ENCODE measurements at places on chromosomes 3 and 15.
A peak's percentile ranks its signal among the peaks of the same experiment; 100 is the strongest.

GRCh38 chr3:66816090-66816761 is 181.9 kb upstream of the KBTBD8 start:
- DNase-seq: peak; percentile 54

- DNase-seq: no peak
These were observed 38.1 kb upstream of the CHRNB4 start for GRCh38 chr15:78679089-78679511.

GRCh38 chr3:67000009-67000408 is 1.9 kb downstream of the KBTBD8 start:
- DNase-seq: peak; percentile 39

- no peak for DNase-seq
These were observed 39.8 kb downstream of the ADAMTS17 start for GRCh38 chr15:100301910-100302431.

DNA sequence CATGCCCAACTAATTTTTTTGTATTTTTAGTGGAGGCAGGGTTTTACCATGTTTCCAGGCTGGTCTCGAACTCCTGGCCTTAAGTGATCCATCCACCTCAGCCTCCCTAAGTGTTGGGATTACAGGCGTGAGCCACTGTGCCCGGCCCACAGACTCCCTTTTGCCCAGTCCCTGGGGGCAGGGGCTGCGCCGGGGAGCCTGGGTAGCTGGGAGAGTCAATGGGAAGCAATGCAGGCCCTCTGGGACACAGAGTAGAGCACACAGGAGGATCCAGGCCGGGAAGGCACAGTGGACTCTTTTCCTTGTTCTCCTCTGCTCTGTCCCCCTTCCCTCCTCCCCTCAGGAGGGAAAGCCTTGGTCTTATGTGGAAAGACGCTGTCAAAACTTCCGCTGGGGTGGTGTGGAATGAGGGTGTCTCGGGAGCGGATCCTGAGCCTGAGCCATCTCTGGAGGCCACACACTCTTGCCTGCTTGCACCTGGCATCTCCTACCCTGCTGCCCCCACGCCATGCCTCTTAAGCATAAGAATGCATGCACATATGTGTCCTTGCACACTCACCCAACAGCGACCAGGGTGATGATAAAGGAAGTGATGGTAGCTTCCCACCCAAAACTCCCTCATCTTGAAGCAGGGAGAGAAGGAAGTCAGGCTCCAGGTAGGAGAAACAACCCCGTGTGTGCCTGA is 11.9 kb upstream of the PRKCD start:
- no peak for DNase-seq

DNA sequence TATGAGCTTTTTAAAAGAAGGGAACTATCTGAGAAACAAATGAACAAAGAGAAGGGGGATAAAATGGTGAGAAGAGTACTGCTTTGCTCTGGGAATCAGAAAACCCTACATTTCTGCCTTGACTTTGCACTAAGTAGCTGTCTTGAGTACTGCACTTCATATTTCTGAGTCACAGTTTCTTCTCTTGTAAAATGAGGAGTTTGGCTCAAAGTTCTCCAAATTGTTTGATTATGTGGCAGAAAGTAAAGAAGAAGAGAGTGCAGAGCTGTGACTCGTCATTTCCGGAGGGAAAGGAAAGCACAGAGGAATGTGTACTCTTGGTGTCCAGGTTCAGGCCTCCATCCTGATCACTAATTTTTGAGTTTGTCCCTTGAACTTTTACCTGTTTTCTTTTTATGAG is 54.7 kb downstream of the TP63 start:
- no peak for DNase-seq

DNA sequence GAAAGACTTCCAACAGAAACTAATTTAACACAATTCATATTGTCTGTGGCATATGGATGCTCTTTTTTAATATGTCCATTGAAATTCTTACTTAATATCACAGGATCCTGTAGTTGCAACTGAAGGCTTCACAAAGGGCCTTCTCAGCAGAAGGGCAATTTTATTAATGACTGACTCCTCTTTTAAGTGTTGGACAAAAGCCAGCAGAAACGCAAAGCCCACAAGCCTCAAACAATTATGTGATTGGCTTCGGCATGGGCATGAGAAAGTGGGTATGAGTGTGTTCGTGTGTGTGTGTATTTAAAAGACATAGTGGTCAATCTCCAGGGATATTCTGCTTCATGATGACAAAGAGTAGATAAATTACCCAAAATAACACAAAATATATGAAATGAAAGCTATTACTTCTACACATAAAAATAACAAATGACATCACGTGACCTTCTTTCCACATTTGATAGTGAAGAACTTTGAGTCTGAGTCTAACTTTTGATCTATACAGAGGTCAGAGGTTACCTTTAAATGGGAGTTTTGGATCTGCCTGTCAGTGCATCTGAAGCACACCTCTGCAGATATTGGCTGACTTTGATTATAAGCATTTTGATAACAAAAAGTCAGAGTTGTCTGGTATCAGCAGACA is 496.9 kb downstream of the CADM2 start:
- DNase-seq: no peak

GRCh38 chr3:122097141-122097540 is 42.0 kb downstream of the CD86 start:
- DNase-seq: no peak

DNA sequence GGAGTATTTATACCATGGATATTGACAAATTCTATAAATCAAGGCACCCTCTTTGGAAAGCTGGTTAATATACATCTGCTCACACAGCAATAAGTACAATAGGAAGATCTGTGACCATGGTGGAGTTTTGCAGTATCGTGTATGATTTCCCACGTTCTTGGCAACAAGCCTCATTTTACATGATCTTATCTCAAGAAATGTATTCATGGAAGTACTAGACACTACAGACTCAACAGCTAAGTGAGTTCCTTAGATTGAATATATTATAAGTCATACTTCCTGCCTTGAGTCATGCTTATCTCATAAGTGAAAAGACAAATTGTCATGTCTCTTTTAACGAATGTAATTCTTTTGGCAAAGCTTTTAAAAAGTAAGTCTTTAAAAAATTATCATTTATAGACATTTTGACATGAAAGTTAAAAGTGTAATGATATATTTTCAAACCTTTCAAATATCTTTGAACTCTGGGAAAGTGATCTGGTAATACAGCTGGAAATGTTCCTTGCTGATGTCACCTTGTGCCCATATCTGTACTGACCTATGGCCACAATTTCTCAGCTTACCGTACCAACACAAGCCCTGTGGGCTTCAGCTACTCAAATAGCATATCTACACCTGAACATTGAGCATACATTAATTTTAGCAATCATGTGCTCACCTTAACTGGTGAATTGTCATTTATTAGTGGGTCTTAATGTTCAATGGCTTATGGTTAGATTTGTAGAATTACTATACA is 130.3 kb upstream of the TMC3 start:
- DNase-seq: no peak

- DNase-seq: no peak
These were observed 132.8 kb upstream of the NPHP3 start for GRCh38 chr3:132854856-132855535.

- DNase-seq: no peak
These were observed 147.0 kb downstream of the GREM1 start for GRCh38 chr15:32864841-32865240.

- no peak for DNase-seq
These were observed 240.1 kb upstream of the IGF1R start for GRCh38 chr15:98408231-98408630.

DNA sequence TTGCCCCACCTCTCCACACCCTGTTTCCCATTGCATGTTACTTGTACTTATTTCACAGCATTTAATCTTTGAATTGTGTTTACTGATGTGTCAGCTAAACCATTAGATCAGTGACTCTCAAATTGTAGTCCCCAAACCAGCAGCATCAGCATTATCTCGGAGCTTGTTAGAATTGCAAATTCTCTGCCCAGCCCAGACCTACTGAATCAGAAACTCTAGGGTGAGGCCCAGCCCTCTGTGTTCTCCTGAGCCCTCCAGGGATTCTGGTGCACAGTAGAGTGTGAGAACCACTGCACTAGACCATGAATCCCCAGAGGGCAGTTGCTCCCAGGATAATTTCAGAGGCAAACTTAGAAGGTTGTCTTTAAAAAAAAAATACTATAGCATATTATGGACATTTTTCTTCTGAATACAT is 13.0 kb downstream of the PLD1 start:
- no peak for DNase-seq

GRCh38 chr3:48402907-48403306 is 27.0 kb downstream of the PLXNB1 start:
- DNase-seq: no peak

GRCh38 chr15:62606376-62607113 is 436.0 kb upstream of the TPM1 start:
- DNase-seq: no peak

GRCh38 chr15:99239545-99240198 is 9.7 kb downstream of the TTC23 start:
- no peak for DNase-seq

DNA sequence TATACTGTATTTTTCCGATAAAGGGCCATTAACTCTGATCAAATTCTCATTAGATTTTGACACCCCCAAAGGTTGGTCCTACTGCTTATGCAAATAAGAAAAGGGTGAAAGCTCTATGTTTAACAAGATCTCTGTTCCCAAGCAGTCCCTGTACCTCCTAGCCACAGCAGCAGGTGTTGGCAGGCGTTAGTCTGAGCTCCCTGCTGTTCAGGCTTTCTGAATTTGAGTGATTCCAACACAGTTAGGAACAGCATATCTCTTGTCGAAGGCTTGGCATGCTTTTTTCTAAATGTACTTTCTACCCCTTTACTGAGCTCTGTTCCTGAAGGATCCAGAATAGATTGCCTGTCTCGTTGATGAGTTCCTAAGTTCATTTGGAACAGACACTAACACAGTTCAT is 42.3 kb downstream of the MITF start:
- DNase-seq: no peak

DNA sequence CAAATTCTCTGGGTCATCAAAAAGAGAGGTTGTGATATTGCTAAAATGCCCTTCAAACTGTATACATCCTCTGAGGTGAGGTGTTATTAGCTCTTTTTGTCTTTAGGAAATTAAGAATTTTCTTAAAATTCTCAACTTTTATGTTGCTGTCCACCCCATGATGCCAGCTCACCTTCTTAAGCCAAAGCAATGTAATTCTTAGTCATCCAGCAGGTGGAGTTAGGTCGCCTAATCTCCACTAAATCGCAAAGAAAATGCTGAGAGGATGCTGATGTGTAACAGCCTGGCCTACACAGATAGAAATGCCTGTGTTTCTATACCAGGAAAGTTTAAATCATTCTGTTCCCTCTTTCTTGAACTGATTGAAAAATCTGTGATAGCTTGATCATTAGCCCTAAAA is 770.2 kb upstream of the ALCAM start:
- peak; percentile 35 for DNase-seq

DNA sequence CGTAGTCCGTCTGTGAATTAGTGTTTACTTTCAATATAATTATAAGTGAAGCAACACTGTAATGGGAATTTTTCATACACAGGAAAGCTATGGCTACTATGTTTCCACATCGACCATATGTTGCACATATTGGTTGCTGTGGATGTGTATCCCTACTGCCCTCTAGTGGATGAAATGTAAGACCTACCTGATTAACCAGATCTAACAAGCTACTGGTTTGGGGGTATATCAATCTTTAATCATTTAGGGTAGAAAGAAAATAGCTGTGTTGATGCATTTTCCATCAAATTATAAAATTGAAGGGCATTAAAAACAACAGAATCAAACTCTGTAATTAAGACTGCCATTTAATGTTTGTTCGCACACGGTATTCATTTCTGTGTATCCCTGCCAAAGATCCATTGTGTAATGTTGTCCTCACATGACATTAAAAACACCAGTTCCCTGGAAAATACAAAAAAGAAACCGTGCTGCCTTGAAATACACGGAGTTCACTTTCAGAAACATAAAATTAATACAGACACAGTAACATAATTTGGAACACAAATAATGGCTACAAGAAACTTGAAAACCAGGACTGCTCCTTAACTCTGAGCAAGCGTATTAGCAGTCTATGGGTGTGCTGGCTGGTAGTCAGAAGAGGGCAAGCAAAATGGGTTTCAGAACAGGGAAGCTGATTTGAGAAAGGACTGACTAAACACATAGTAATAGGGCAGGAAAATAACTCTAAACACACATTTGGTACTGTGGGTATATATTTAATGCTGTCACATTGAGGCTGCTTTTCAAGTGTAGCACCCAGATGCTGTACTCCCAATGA is 125.1 kb downstream of the TIGIT start:
- peak; percentile 74 for DNase-seq

DNA sequence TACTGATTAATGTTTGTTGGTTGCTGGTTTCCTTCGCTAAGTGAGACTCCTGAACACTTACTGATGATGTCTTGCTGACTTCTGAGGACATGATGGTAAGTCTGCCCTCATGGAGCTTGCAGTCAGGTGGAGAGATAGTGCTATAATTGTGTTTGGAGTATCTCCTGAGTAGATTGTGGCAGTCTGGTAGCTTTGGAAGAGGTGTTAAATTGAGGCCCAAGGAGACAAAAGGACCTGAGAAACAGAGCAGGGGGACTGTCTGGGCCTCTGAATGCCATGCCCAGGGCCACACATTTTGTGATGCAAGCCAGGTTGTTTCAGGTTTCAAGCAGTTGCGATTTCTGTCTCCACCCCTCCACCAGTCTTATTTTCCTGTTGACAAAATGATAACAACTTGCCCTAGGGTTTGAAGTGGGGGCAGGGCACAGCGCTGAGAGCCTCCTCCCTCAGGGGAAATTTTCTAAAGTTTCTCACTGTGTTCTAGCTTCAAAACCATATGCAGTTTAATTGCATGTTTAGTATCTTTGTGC is 16.7 kb downstream of the SMAD3 start:
- DNase-seq: peak; percentile 74

- no peak for DNase-seq
These were observed 28.2 kb upstream of the SCAANT1 start for GRCh38 chr3:63940389-63940757.

- peak; percentile 13 for DNase-seq
These were observed 81.9 kb upstream of the ZNF280D start for GRCh38 chr15:56815247-56815646.

DNA sequence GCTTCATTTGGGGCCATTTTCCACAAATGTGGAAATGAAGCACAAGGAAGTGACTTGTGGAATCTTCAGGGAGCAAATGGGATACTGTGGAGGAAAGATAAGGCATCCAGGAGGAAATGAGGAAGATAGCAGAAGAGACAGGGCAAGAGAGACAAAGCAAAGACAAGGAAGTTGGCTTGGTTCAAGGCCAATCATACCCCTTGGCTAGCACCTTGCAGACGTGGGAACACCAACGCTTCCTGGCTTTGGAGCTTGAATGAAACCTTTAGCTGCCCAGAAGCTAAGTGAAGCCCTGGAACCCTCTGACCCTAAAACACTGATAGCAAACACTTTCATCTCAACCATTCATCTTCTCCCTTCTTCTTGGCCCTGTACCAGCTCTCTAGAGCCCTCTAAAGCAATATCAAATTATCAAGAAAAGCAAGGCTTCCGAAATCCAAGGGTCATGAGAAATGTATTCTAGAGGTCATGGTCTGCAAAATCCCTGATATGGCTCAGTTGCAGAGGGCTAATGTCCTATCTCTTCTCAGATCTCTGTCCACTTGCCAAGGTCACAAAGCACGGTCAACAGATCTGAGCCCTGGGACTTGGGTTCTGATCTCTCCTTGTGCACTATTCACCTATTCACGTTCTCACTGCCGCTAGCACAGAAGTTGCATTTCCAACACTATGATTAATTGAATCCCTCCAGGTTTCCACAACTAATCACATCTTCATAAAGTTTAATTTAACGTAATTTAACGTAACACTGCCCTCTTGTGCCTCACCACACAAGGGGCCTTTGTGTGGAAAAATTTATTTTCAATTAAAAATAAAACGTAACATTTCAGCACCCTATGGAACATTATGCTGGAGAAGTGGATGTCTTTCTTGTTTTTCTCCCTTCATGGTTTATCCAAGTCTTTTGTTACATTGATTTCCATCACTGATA is 557.6 kb upstream of the ADAMTS9 start:
- no peak for DNase-seq
